Fibroblast of skin of right quadriceps (primary cell): ENCODE measurements at places on chromosomes 2 and 18.

DNA sequence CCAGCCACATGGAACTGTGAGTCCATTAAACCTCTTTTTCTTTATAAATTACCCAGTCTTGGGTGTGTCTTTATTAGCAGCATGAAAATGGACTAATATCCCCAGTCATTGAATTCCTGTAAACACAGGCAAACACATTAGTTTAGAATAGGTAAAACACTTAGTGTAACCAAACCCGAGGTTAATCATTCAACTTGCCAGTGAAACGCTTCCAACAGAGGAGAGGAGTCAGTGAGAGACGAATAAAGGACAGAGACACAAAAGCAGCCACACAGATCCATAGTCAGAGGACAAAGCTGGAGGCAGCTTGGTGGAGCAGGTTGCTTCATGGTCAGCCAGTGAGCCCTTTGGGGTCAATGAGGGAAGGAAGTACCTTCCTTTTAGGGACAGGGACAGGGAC lies 348.1 kb downstream of the TGIF1 start:
- DNase-seq = no peak

GRCh38 chr2:226283796-226284195 lies 515.8 kb downstream of the IRS1 start:
- no peak for DNase-seq

DNA sequence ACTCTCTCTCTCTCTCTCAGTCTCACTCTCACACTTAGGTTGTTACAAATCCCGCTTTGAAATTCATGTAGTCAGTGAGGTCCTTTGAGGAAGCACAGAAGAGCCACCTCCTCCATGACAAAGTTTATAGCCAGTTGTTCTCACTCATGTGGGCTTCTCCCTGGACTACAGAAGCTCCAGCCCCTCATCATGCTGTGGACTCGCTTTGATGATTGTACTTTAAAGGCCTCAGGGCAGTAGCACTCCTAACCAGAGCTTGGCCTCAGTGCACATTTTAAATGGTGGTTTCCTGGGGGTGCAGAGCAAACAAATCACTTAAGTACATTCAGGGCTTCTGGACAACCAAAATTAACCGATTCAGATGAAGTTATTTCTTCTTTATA lies 115.7 kb downstream of the MTCL1 start:
- no peak for DNase-seq

- DNase-seq = no peak
Measured at GRCh38 chr2:195586062-195586714, 70.8 kb upstream of the SLC39A10 start.

DNA sequence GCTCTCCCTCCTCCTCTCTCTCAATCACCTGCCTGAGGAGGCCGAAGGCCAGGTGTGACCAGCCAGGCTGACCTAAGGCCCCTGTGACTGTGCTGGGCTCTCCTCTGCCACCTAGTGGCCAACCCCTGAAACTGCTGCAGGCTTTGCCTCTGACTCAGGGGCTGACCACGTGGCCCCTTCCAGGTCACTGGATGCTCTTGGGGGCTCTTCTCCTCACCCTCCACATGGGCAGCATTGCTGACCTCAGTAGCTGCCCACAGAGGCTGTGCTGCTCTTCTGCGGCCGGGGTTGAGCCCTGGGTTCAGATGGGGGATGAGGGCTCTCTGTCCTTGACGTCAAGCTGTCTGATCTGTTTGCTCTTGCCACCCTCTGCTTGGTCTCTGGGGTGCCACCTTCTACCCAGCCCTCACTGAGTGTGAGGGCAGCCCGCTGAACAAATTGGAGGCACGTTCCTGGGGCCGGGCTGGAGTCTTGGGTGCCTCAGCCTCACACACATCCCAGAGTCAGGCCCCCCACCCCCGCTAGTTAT lies 122.7 kb downstream of the TWIST2 start:
- DNase-seq = peak; percentile 39

GRCh38 chr2:172571245-172571644 lies 15.4 kb downstream of the PDK1 start:
- no peak for DNase-seq

DNA sequence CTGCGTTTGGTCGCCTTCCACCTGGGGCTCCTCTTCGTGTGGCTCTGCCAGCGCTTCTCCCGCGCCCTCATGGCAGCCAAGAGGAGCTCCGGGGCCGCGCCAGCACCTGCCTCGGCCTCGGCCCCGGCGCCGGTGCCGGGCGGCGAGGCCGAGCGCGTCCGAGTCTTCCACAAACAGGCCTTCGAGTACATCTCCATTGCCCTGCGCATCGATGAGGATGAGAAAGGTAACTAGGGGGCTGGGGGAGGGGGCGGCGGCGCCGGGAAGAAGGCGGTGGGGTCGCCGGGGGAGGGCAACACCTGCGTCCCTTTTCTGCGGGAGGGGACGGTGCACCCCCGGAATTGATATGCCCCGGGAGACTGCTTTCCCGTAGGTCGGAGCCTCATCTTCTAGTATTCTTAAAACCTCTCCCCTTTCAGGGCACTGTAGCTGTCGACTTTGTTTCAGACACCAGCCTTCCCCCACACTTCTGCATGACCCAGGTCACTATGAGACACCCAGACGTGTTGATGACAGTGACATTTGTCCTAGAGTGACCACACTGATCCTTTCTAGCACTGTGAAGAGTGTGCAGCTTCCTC lies 755 bp downstream of the SPAST start:
- no peak for DNase-seq
